Esophagus mucosa (tissue), 1 donor: ENCODE measurements at places on chromosomes 7 and 10.

- ATAC-seq = peak; percentile 16
Observed at GRCh38 chr7:74405191-74405898, 48.4 kb upstream of the GTF2IRD1 start.

- no peak for ATAC-seq
Observed at GRCh38 chr10:120570418-120570817, 113.4 kb downstream of the PLPP4 start.

GRCh38 chr7:44959433-44959951 is 19.3 kb downstream of the MYO1G start:
- ATAC-seq = peak; percentile 32

DNA sequence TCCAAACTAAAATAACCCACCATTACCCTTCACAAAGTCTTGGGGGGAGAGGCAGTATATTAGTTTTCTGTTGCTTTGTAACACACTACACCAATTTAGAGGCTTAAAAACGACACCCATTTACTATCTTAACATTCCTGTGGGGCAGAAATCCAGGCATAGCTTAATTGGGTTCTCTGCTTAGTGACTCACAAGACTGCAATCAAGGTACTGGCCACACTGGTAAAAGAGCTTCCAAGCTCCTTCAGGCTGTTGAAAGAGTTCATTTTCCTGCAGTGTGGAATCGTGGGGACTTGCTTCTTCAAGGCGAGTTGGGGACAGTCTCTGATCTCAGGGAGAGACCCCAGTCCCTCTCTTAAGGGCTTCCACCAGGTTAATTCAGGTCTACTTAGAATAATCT is 139.1 kb downstream of the XPNPEP1 start:
- ATAC-seq = no peak

DNA sequence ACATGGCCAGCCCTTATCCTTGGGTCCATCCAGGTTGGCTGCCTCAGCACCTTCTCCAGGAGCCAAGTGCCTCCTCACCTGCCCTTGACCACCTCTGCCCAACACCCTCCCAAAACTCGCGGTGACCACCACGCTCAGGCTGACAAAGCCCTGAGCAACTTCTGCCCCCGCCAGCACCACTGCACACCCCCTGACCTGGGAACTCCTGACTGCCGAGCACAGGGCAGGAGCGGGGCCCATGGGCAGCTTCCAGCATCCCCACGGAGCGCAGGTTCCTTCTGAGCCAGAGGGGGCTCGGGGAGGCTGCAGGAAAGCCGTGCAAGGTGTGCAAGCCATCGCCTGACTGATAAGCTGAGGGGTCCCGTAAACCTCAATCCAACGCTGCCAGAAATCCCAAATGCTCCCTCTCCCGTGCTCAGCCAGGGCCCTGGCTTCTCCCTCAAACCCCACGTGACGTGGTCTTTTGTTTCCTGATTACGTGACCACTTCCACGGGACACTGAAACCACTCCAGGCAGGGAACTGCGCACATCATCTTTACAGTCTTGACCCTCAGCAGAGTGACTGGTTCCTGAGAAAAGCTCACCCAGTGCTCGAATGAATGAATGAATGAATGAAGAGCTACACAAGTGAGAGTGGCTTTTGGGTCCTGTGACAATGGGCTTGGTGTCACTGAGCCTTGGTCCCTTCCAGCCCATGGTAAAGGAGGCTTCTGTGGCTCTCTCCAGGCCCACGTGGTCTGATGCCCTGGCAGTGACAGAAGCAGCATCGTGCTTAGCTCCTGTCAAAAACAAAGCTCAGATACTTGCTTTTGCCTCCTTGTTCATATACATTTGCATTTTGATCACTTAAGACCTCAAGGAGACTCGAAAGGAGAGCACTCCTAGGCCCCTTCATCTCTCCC is 249.8 kb upstream of the PPP2R2D start:
- ATAC-seq = no peak

DNA sequence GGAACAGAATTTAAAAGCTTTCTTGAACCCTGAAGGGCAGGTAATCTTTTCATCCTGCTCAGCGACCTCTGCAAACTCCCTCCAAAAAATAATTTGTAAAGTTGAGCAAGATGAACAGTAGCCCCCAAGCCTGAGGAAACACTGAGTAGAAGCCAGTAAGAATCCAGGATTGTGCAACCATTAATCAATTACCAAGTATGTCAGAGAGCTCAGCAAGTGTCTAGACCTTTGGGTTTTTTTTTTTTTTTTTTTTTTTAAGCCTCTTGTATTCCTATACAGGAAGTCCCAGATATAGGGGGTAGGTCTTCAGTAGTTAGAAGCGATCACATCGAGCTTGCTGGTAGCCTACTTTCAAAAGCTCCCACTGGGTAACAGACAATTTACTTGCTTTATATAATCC is 155.2 kb downstream of the DGKI start:
- ATAC-seq = no peak

DNA sequence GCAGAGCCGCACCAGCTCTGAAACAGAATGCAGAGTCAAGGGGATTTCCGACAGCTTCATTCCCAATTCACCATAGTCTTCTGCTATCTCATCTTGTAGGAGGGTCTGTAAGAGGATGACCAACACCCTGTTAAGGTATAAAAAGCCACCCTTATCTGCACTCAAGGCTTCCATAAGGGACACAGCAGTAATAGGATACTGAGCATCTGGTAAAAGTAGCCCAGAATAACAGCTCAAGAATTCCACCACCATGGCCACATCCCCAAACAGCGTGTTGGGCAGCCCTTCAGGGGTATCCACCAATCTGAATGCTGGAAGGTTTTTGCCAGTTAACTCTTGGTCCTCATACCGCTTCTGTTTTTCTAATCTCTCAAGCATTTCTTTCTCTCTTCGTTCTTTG is 43.8 kb downstream of the FZD9 start:
- ATAC-seq = no peak

DNA sequence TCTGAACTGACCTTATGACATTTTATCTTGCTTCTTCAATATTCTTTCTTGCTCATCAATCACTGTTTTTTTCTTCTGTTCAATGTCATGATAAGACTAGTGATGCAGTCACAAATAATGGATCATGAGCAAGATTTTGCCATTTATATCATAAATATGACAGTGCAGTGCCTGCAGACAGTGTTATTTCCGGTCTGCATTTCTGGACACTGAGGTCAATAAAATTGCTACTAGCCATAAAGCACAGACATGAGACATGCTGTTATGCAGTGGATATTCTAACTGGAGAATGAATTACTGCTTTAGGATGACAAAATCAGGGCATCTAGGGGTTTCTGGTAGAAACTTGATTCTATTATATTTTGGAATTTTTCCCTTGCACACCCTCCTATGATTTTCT is 1509.7 kb upstream of the LRRTM3 start:
- ATAC-seq = no peak

DNA sequence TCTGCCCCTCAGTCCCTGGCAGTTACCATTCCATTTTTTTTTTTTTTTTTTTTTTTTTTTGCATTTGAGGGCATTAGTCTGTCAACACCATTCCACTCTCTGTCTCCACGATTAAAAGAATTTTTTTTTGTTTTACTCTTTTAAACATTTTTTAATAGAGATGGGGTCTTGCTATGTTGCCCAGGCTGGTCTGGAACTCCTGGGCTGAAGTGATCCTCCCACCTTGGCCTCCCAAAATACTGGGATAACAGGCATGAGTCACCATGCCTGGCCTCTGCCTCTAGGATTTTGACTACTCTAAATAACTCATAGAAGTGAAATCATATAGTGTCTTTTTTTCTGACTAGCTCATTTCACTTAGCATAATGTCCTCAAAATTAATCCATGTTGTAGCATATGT is 16.5 kb upstream of the CLDN3 start:
- no peak for ATAC-seq

GRCh38 chr7:467856-468545 is 51.6 kb downstream of the PDGFA start:
- ATAC-seq = no peak

DNA sequence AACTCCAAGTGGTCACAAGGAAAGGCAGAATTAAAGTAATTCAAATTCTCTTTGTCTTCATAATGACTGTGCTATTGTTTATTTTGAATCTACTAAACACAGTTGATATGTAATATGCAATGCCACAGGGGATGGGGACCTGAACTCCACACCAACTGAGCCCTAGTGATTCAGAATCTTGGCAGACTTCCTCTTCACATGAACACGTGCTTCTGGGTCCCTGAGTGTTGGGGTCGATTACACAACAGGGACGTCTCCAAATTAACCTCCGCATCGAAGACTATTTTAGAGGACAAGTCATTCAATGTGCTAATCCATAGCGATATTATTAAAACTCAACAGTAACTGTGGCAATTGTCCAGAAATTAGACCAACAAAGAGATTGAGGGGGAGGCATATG is 95.3 kb upstream of the CARD11 start:
- no peak for ATAC-seq

DNA sequence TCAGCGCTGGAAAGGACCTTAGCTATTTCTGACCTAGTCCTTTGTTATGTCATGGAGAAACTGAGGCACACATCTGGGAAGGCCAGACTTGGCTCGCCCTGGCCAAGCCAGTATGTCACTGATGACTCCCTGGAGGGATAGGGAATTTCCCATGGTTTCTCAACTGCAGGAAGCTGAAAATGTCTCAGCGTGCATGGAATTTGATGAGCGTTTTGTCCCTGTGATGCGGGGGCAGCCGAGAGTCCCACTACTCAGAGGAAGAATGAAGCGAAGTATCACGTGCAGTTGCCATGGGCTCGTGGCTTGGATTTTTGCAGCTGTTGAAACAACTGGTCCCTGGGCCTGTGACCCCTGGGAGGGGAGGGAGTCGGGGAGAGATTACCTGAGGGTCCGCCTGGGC is 44.8 kb downstream of the CLIP2 start:
- ATAC-seq = no peak

- peak; percentile 55 for ATAC-seq
Observed at GRCh38 chr7:98357751-98358161, 43.1 kb downstream of the BAIAP2L1 start.

- ATAC-seq = no peak
Observed at GRCh38 chr10:3619241-3619640, 165.8 kb downstream of the KLF6 start.

- ATAC-seq = peak; percentile 84
Observed at GRCh38 chr10:97648562-97649404, 8.3 kb downstream of the PI4K2A start.

DNA sequence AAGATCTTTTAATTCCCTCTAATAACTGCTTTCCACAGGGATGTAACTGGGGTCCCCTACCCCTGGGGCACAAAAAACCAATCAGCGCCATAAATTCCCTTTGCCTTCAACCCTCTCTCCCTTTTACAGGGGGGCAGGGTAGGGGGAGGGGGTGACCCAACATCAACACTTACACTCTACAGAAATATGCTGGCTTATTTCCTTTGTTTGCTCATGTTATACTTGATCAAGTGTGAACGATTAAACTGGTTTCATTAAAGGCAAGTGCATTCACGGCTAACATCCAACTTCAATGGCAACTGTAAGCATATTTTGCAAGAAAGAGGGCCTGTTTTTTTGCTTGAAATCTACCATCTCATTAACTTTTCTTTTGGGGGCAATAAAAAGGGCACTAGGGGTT is 2.9 kb downstream of the CTBP2 start:
- ATAC-seq = no peak

DNA sequence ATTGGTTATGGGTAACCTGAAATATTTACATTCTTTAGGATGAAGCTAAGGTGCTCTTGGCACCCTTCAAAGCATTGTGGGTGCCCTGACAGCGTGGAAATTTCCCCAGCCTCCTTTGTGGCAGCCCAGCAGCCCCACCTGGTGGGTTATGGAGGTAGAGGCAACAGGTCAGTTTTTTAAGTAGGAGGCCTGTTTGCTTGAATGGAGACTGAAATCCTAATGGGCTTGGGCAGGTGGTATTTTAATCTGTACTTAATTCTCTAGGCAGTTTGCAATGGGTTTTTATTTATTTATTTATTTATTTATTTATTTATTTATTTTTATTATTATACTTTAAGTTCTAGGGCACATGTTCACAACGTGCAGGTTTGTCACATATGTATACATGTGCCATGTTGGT is 139.4 kb downstream of the EPC1 start:
- peak; percentile 75 for ATAC-seq

DNA sequence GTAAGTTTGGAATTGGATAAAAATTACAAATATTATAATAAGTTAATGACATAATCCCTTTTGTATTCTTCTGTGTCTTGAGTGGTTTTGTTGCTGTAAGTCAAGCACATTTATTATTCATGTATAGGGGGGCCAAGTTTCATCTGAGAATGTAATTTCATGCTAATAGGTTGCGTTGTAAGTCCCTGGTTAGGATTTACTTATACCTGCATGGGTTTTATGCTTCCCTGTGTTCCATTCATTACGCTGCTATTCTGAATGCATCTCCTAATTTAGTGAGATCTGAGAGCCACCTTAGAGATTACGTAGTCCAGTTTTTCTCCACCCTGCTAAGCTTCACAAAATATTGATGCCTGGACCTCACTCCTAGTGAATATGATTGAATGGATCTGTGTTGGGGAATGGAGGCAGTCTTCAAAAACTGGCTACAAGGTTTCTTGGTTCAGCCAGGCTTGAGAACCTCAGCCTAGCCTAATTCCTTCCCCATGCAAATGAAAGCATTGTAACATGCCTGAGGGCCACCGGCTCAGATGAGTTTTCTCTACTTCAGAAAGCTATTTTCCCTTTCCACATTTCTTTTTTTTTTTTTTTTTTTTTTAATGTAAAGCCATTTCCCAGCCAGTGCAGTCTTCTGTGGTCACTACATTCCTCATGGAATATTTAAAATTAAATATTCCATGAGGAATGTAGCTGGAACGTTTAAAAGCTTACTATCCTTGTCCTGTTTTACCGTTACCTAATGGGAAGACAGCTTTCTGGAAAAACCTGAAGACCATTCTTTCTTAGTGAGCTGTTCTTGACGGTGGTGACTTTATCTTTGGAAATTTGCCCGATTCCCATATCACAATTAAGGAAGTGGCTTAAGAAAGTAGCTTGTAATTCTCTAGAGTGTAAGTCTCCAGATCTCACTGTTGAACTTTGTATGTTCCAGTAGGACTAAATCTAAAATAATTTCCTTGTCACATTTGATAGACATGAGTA is 16.0 kb downstream of the PAPSS2 start:
- no peak for ATAC-seq

- ATAC-seq = no peak
Observed at GRCh38 chr10:114095559-114096337, 52.1 kb downstream of the ADRB1 start.

- no peak for ATAC-seq
Observed at GRCh38 chr10:34698979-34699378, 116.1 kb downstream of the PARD3 start.

DNA sequence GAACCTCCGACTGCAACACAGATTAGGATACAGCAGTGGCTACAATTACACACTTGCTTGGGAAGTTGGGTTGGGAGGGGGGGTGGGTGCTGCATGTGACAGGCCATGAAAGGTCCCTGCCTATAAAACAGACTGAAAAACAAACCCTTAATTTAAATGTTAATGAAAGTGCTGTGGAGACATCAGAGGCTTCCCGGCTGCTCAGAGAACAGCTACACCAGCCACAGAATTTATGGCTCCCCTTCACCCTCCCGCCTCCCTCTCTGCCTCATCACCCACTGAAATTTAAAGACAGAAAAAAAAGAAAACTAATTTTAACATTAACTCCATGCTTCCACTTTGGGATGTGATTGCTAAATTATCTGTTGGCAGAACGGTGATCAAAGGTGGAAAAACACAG is 34.7 kb downstream of the FBXW4 start:
- ATAC-seq = no peak

- no peak for ATAC-seq
Observed at GRCh38 chr7:93894426-93894825, 3.9 kb upstream of the TFPI2 start.

- ATAC-seq = no peak
Observed at GRCh38 chr10:101397140-101397539, 43.2 kb downstream of the BTRC start.

- no peak for ATAC-seq
Observed at GRCh38 chr10:35561715-35562114, 43.4 kb upstream of the GJD4 start.

GRCh38 chr7:16491148-16491547 is 25.6 kb upstream of the SOSTDC1 start:
- ATAC-seq = no peak
